Naive B cell (primary cell): ENCODE measurements at places on chromosomes 6 and 20. TPM values are rescaled to one million over a fixed set of nuclear protein-coding genes. Genes with fewer than 3 reads are reported as not detected.

LRFN2 gene
- polyA plus RNA-seq, result not detected

PAK1IP1 gene
- 12.8 TPM for polyA plus RNA-seq

NNAT gene
- polyA plus RNA-seq, result not detected

POLR3F gene
- polyA plus RNA-seq, result 11.6 TPM

STX11 gene
- 3.6 TPM for polyA plus RNA-seq

CCND3 gene
- polyA plus RNA-seq, result 418 TPM

TEAD3 gene
- 0.45 TPM for polyA plus RNA-seq

MEA1 gene
- 172 TPM for polyA plus RNA-seq

ADGRB3 gene
- polyA plus RNA-seq, result not detected

BCAS1 gene
- polyA plus RNA-seq, result 0.19 TPM

REV3L gene
- polyA plus RNA-seq, result 13.8 TPM
